ENCODE measurements at places on chromosomes 4 and X. TPM values are rescaled to one million over a fixed set of nuclear protein-coding genes. Genes with fewer than 3 reads are reported as not detected.

The LARP7 gene
- total RNA-seq: 22.6 TPM

The GSX2 gene
- not detected for total RNA-seq

The CXCL8 gene
- 6.0 TPM for total RNA-seq

The F8A2 gene
- not detected for total RNA-seq

The CWH43 gene
- 12.3 TPM for total RNA-seq

The WDR17 gene
- total RNA-seq: 6.0 TPM

The GPR78 gene
- 0.76 TPM for total RNA-seq

The NLGN4X gene
- total RNA-seq: 14.3 TPM

The CCDC149 gene
- total RNA-seq: 14.8 TPM

The EGF gene
- total RNA-seq: 9.3 TPM

The SUPT20HL1 gene
- not detected for total RNA-seq

The SMARCAD1 gene
- 43.8 TPM for total RNA-seq

The BEX4 gene
- 45.0 TPM for total RNA-seq

The CD38 gene
- 1.9 TPM for total RNA-seq

The SLC49A3 gene
- 7.5 TPM for total RNA-seq

The CLDN34 gene
- 0.23 TPM for total RNA-seq

The MID2 gene
- total RNA-seq: 27.5 TPM

The SPIN2A gene
- 5.2 TPM for total RNA-seq

The ANOS1 gene
- total RNA-seq: 7.4 TPM

The TACC3 gene
- 32.9 TPM for total RNA-seq

The GNL3L gene
- 32.6 TPM for total RNA-seq

The RAB41 gene
- total RNA-seq: not detected

The NXF2B gene
- total RNA-seq: 0.12 TPM

The SYP gene
- 2.3 TPM for total RNA-seq

The NDST3 gene
- 5.5 TPM for total RNA-seq

The TLR1 gene
- total RNA-seq: 7.6 TPM

The ETNPPL gene
- not detected for total RNA-seq

The NXF2 gene
- total RNA-seq: not detected

The MAGEA11 gene
- not detected for total RNA-seq

The NALF2 gene
- total RNA-seq: 0.23 TPM

The ARHGAP6 gene
- total RNA-seq: 23.9 TPM

The CT47A1 gene
- total RNA-seq: not detected

The PRRG3 gene
- total RNA-seq: 6.1 TPM

The FANCB gene
- total RNA-seq: 6.5 TPM

The CLNK gene
- total RNA-seq: 0.93 TPM

The REPS2 gene
- 16.2 TPM for total RNA-seq

Measured in metanephros (tissue), 2 donors.